ENCODE measurements at places on chromosomes 11 and 22.

DNA sequence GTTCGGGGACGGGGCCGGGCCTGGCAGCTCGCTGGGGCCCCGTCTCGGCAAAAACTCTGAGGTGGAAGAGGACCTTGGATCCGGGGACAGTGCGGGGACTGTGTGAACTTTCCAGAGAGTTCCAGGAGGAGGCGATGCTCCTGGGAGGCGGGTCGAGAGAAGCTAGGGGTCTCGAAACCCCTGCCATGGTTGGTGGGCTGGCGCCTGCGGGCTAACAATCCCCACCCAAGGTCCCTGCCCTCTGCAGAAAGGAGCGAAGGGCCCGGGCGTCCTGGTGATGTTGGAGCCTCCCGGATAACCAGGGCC is 4.7 kb upstream of the GRK2 start:
- no peak for DNase-seq

- DNase-seq, result no peak
These were observed 243.6 kb upstream of the LUZP2 start for GRCh38 chr11:24253237-24253760.

GRCh38 chr11:78022397-78023396 is at the start of gene KCTD14:
KCTD14 (minus strand) TSS chr11:78023276; CDS start chr11:78023249, 27 bp downstream.
- DNase-seq, result no peak

- no peak for DNase-seq
These were observed 39.4 kb downstream of the MOV10L1 start for GRCh38 chr22:50129121-50129736.

- DNase-seq, result no peak
These were observed 54.9 kb downstream of the PHF21A start for GRCh38 chr11:46066335-46066734.

- DNase-seq, result no peak
These were observed 129.2 kb upstream of the MTMR2 start for GRCh38 chr11:96052921-96053651.

DNA sequence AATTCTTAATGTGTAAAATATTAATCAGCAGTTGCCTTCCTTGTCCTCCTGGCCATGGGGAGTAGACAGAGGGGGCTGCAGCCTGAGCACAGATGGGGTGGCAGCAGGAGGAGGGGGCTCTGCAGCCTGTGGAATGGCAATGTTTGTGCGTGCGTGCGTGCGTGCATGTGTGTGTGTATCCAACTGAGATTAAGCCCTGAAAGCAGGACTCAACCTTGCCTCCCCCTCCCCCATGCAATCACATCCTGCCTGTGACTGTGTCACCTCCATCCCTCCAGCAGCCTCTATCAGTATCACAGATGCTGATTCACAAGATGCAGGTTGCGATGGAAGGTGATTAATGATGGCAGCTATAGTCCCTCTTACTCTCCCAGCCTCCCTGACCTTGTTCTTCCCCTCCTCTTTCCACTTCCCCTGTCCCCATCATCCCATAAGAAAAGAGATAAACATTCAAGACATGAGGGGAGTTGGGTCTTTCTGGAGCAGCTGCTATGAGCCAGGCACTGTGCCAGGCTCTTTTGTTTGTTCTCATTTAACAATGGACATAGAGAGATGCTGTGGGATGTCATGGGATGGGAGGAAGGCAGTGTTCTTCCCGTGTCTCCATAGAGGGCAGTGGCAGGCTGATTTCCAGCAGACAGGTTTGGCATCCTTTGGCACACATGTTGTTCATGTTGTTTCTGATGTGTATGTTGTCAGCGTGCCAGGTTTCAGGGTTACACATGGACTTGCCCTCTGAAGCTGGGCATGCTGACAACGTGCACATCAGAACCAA is 43.8 kb upstream of the NECTIN1 start:
- no peak for DNase-seq

- no peak for DNase-seq
These were observed 15.6 kb downstream of the LRRC32 start for GRCh38 chr11:76654980-76655379.

DNA sequence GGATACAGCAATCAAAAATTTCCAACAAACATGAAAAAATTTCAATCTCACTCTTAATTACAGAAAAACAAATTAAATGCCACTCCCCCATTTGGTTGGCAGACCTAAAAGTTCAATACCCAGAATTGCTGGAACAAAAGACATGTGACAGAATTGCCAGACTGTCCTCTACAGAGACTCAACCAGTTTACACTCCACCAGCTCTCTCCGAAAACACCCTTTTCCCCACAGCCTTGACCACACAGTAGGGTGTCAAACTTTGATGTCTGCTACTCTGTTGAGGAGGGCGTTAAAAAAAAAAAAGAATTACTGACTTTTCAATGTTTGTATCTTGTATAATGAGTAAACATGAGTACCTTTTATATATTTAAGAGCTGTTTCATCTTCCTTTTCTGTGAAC is 44.7 kb upstream of the YPEL1 start:
- no peak for DNase-seq

- no peak for DNase-seq
These were observed 59.9 kb upstream of the RRAS2 start for GRCh38 chr11:14418801-14419417.

GRCh38 chr11:55357560-55358184 is 10.1 kb upstream of the OR4A15 start:
- DNase-seq, result no peak

- DNase-seq, result no peak
These were observed 209.8 kb downstream of the TBC1D22A start for GRCh38 chr22:46972256-46972655.

DNA sequence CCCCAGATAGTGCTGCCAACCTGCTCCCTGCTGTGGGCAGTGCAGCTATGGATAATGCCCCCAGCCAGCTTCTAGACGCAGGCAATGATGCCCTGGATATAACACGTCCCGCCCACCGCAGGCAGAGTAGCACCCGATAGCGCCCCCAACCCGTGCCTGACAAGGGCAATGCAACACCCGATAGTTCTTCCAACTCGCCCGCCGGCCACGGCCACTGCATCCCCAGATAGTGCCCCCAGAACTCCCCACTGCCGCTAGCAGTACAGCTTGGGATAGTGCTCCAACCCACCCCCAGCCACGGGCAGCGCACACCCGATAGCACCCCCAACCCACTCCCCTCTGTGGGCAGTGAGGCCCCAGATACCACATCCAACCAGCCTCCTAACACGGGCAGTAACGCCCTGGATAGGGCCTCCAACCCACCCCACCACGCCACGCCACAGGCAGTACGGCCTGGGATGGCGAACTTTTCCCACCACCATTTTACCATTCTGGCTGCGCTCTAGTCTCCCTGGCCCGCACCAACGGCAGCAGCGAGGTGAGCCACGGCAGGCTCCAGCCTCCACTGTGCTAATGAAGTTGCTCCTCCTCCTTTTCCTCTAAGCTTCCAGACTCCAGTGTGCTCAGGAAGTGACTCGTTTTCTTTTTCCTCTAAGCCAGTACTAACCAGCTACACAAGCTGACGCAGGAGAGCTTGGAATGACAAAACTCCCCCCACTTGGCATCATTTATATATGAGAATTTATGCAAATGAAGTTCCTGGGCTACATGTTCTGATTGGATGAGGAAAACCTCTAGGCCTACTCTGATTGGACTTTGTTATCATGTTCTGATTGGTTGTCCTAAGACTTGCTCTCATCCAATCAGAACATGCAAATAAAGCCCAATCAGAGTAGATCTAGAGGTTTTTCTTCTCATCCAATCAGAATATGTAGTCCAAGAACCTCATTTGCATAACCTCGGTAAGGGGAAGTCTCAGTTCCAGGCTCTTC is 3.0 kb upstream of the RFPL3 start:
- no peak for DNase-seq

- DNase-seq, result no peak
These were observed 100.6 kb downstream of the FBXO7 start for GRCh38 chr22:32574958-32575910.

- no peak for DNase-seq
These were observed 260.6 kb downstream of the ETS1 start for GRCh38 chr11:128326791-128327190.

DNA sequence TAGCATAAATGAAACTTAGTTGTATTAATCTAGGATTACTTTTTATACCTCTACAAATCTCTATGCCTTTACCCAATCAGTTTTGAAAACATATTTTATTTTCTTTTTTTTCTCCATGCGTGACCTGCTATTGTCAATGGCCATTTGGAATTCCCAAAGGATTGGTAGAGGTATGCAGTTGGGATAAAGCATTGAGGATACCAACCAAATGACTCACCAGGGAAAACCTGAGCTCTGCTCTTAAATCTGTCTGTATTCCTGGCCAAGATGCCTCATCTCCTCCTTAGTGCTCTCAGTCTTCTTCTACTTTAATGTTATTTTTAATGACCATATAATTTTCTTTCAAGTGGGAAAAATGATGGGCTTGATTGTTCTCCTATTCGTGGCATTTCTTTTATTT is 61.9 kb downstream of the EHF start:
- no peak for DNase-seq

DNA sequence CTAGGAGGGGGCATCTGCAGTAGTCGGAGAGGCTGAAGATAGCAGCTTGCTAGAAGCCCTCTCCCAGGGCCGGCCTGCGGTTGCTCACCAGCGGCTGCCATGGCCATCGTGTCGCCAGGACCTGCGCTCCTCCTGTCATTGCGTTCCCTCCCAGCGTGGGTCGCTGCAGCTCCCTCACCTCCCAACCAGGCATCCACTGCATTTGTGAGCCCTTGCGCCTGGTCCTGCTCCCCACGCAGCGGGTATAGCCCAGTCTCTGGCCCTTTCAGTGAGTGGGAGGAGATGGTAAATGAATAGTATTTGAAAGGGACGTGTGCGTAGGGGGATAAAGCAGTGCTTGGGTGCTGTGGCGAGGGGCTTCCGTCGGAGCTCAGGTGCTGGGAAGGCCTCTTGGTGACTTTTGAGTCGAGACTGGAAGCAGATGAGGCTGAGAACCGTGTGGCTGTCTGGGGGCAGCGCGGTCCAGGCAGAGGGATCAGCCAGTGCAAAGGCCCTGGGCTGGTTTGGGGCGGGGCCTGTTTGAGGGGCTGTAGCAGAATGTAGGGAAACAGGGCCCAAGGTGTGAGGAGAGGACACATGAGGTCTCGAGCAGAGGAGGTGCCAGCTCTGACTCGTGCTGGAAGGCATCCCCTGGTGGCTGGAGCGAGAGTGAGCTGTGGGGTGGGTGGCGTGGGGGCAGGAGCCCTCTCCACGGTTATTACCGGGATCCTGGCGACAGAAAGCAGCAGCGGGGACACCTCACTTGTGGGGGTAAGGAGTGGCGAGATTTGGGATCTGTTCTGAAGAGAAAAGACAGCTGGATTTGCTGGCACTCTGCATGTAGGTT is 39.3 kb downstream of the LRP5 start:
- DNase-seq, result no peak

- no peak for DNase-seq
These were observed 5.1 kb upstream of the SCARF2 start for GRCh38 chr22:20442485-20443284.

DNA sequence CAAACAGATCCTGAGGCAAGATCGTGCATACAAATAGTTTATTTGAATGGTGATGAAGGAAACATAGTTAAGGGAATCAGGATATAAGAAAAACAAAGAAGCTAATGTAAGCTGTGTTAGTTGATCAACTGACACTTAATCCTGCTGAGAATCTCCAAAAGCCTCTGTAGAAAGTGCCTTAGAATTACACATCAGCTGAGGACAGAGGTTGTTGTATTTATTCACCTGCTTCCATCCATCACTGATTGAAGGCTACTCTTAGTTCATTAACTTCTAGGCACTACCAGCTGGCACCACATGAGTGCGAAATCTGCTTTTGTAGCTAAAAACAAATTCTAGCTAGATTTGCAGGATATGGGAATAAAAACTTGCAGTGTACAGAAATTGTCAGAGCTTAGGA is 1082.0 kb upstream of the CNTN5 start:
- no peak for DNase-seq

GRCh38 chr11:9489080-9489765 is 28.4 kb downstream of the ZNF143 start:
- DNase-seq, result no peak

GRCh38 chr11:75028724-75029123 is 40.0 kb downstream of the NEU3 start:
- DNase-seq, result no peak

- no peak for DNase-seq
These were observed 22.2 kb upstream of the CCDC34 start for GRCh38 chr11:27385245-27385644.

GRCh38 chr11:74524978-74525377 is 31.5 kb upstream of the LIPT2 start:
- no peak for DNase-seq

GRCh38 chr11:7973011-7973410 is 7.8 kb upstream of the NLRP10 start:
- DNase-seq, result no peak

DNA sequence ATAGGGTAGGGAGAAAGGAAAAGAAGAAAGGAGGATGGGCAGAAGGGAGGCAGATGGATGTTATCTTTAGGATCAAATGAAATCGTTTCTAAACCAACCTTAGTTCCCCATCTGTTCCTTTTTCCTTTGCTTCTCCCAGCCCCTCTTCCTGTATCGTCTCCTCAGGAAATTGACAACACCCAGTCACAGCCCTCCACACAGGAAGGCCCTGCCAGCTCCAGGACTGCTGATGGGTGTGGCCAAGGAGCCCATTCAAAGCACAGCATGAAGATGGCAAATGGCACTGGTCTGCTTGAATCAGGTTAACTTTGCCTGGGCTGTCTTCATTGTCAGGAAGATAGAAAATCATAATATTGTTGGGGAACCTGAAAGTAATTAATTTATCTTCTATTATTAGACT is 164.8 kb downstream of the C11orf87 start:
- DNase-seq, result no peak

DNA sequence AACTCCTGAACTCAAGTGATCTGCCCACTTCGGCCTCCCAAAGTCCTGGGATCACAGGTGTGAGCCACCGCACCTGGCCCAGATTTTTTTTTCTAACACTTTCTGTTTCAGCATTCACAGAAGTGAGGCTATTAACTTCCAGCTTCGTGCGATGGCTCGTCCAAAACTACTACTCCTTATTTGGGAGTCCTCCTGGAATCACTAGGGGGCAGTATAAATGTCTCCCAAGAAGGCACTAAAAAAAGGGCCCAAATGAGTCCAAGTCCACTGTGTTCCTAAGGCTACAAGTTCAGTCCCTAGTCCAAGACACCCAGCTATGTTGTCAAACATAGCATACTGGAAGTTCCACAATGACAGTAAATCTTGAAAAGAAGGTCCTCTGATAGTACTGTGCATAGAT is 63.2 kb upstream of the BIRC3 start:
- no peak for DNase-seq

DNA sequence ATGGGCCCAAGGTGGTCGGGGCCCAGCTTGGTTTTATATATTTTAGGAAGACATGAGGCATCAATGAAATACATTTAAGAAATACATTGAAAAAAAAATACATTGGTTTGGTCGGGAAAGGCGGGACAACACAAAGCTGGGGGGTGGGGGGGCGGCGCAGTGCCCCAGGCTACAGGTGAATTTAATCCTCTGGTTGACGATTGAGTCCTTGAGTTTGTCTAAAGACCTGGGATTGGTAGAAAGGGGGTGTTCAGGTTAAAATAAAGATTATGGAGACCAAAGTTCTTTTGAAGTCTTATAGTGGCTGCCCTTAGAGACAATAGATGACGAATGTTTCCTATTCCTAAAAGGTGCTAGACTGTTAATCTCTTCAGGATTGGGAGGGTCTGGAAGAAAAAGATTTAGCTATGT is 3.1 kb downstream of the IFITM1 start:
- peak; percentile 42 for DNase-seq
